Stimulated activated CD4-positive, alpha-beta T cell treated with anti-CD3 and anti-CD28 coated beads, Interleukin-1b, Interleukin-23, amount 100 ng/mL, for 1 hour (primary cell): ENCODE measurements at places on chromosomes 1 and 21.

DNA sequence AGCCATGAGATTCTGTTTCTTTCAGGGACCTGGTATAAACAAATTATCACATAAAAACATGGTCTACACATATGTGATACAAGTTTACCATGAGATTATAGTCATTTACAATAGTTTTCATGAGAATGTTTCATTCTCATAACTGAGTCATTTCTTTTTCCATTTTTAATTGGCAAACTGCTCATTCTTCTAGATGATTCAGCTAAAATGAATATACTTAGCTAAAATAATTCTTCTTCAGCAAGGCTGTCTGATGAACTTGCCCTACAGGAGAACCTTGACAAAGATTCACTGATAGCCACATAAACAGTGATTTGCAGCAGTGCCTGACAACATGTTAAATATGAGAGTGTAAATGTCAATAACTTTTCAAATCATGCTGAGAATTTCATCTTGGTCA is 253.2 kb downstream of the FMN2 start:
- DNase-seq: no peak

DNA sequence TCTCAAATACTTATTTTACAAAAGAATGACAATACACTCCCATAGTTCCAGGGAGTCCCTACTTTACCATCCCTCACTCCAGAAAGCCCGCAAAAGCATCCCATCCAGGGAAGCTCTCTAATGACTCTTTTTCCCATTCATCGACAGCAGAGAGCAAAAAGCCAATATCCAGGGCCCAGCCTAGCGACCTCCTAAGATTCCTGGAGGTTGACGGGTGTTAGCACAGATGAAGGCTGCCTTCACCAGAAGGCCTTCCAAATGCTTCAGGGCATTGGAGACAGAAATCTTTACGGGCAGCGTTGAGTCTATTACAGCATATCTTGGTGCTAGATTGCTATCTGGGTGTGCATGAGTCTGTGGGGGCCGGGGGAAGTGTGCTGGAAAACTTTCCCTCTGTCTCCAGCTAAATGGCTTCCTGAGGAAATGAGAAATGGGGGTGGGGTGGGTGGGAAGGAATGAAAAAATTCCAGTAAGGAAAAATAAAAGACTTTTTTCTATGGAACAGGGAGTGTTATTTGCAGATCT is 136.6 kb downstream of the PROX1 start:
- no peak for DNase-seq

GRCh38 chr1:164228928-164229327 is 330.1 kb upstream of the PBX1 start:
- DNase-seq: no peak

DNA sequence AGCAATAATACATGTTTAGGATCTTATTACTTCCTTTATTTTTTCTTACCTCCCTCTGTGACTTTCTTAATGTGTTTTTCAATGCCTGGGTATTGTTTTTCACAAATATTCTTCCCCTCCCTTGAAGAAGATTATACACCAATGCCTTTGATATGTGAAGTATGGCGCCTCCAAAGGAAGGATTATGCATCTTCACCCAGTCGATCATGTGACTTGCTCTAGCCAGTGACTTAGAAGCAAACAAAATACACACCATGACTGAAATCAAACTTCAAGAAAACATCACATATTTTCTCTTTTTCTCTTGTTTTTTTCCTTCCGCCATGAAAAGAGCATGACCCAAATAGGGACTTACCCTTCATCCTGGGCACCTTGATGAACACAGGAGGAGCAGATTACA is 297.1 kb downstream of the NCAM2 start:
- DNase-seq: no peak

DNA sequence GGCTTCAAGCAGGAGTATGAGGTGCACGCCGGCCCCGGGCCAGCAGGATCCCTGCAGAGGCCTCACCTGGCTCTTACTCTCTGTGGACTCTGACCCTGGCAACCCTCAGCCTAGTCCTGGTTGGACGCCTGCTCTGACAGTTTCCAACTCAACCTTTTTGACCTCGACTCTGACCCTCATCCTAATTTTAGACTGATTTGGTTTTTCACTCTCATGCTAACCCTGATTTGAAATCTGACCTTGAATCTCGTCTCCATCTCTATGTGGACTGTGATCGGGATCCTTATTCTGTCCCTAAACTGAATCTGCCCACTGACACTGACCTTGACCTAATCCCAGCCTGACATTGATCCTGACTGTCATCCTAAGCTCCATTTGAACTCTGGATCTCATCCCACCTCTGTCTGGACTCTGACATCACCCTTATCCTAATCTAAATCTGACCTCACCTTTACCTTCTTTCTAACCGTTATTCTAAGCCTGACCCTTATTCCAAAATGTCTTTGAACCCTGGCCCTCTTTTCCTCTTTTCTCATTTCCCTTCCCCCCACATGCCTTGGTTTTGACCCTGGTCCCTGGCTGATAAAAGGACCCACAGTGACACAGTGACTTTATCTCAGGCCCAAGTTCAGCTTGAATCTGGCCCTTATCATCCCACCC is 67.8 kb downstream of the PTPRU start:
- DNase-seq: no peak

- DNase-seq: no peak
Measured at GRCh38 chr1:168654198-168654915, 74.6 kb downstream of the DPT start.

DNA sequence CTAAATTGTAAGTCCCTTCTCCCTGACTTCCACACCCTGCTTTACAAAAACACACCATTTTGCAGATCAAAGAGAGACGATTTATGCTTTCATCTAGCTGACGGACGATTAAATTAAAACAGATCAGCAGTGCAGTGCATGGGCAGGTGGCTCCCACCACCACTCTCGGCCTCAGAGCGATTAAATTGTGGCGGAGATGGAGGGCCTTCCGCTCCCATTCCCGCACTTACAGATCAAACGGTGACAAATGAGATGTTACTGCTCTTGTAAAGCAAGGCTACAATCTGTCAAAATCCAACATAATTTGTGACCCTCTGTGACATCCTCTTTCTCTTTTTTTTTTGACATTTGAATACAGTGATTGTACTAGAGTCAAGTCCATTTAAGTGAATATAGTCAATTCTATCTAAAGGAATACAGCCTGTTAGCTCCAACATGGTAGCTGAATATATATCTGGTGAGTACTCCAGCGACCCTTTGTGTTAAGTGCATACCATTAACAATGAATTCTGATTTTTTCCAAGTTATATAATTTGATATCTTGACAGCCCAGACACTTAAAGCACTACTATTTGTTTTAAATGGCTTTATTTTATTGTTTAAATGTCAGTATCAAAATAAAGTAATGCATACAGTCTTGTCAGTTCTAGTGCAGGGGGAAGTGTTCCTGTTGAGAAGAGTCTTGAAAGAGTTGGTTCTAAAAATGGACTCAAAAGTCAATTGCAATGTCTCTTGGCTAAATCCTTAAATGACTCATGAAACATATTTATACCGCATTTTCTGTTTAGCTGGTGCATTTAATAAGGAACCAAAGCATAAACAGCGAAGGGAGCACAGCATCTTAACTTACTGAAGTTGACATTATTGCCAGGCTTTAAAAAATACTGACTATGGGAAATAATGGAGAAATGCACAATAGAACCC is 109.0 kb downstream of the ESRRG start:
- no peak for DNase-seq

- no peak for DNase-seq
Measured at GRCh38 chr1:6241887-6242740, 1.9 kb upstream of the HES3 start.

DNA sequence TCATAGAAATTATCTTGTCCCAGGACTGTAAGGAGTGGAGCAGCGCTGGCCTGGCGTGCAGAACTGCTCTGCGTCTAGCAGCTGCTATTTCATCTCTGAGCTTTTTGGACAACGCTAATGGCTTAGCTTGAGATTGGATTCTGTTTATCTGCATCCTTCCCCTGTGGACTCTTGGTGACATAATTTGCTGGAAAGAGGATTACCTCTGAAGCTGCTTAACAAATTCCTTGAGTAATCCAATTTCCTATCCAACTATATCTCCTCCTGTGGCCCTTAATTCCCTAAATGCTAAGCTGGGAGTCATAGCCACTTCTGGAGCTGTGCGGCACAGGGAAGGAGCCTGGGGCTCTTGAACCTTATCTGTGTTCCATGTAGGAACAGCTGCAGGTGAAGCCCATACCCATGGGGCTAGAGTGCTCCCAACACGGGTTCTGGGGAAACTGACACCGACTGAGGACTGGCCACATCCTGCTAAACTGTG is 43.2 kb downstream of the IL6R start:
- no peak for DNase-seq

DNA sequence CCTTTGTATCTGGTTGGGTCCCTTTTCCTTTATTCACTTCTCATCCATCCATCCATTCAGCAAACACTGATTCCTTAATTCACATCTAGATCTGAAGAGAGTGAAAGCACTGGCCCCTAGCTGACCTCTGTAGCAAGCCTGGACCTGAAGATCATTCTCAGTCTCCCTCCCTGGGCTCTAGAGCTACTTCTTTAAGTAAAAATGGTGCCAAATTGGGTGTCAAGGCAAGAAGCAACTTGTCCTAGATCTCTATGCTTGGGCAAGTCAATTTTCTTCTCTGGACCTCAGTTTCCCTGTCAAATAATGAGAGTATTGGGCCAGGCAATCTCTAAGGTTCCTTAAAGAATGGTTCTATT is 36.1 kb downstream of the PLXNA2 start:
- DNase-seq: no peak

DNA sequence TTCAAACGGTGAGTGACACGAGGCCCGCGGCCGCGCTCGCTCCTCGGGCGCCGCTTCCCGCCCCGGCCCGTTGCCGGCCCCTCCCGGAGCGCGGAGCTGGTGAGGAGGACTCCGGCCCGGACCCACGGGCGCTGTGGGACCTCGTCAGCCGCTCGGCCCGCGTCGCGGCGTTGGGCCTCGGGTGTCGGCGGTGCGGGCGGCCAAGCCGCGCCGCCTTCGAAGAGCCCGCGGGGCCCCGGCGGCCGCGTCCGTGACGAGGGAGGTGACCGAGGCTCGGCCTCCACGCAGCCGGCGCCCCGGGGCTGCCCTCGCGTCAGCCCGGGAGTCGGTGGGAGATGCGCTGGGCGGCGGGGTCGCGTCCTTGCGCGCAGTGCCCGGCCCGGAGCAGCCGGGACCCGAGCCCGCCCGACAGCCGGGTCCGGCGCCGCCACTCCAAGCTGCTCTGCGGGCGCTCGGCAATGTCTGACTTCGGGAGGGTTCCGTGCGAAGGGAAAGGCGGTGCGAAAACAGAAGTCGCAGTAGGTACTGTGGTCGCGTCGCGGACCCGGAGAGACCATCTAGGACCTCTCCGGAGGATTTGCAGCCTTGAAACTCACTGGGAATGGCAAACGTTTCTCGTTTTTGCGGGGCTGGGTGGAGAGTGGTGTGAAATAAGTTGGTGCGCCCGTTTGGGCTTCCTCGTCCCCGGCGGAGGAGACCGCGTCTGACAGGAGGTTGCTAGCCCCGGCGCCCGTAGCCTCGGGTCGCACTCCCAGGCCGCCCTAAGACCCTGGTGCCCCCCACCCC is 829 bp downstream of the SPEN start:
- no peak for DNase-seq

DNA sequence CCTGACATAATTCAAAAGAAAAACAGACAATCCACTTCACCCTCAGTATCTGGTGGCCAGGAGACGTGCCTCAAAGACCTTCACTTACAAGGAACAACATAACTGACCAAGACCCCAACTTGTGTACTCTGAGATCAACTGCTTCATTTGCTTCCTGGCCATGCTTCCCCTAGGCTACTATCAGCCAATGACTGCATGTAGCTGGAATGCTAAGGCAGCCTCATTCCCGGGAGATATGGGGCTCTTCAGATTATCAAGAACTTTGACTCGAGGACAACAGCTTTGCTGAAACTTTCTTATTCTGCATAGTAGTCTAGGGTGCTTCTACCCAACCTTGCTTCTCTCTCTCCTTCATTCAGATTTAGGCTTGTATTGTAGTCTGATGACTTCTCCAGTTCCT is 11.7 kb upstream of the UCK2 start:
- DNase-seq: no peak

DNA sequence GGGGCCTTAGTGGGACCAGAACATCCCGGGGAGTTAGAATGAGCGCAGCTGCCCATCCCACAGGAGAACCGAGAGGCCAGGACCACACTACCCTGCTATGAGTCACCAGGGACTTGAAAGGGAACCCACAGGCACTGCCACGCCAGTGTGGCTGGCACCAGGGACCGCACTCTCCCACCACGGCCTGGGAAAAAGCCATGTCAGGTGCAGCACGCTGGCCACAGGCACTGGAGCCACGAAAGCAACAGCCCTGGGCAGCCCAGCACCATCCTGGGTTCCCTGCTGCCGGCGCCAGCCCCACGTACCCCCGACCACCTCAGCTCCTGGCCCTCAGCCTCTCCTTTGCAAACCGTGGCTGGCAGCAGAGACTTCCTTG is 14.1 kb upstream of the TMEM240 start:
- no peak for DNase-seq

DNA sequence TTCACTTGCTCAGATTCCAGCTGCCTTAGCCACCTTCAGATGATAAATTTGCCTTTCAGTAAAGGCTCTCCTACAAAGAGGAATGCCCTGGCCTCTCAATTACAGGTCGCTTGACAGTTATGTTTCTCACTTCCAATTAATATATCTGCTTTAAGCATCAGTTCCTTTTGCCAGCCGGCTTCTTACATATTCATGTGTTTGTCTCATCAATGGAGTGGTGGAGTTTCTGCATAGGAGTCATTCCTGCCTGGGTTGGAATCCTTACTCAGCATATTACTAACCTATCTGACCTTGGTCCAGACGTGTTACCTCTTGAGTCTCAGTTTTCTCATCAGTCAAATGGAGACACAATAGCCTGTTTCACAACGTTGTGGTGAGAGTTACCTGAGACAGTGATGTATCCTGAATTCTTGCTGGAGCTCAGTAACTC is 9.4 kb upstream of the SESN2 start:
- DNase-seq: no peak

- DNase-seq: no peak
Measured at GRCh38 chr1:158485455-158485854, 13.4 kb downstream of the OR10R2 start.

- DNase-seq: no peak
Measured at GRCh38 chr1:10149231-10149630, 61.1 kb upstream of the KIF1B start.

GRCh38 chr1:46798810-46799209 is at the start of gene CYP4B1:
CYP4B1 (plus strand) TSS chr1:46799046; CDS start chr1:46799082, 36 bp downstream.
- DNase-seq: no peak
